ENCODE measurements at places on chromosomes 5 and 9.

- no peaks in the 10 kb centered on the region for H3K36me3 ChIP-seq
- no peaks in the 10 kb centered on the region for H3K27me3 ChIP-seq
- H3K27ac ChIP-seq: no peak overlapping the region
- peaks cover 11% of the 10 kb centered on the region for H3K4me1 ChIP-seq
Observed at GRCh38 chr9:133485531-133486260, 6.8 kb upstream of the SLC2A6 start.

GRCh38 chr5:31626156-31626555 lies 12.8 kb upstream of the PDZD2 start:
- DNase-seq: no peak
- no peak overlapping the region for H3K4me3 ChIP-seq

DNA sequence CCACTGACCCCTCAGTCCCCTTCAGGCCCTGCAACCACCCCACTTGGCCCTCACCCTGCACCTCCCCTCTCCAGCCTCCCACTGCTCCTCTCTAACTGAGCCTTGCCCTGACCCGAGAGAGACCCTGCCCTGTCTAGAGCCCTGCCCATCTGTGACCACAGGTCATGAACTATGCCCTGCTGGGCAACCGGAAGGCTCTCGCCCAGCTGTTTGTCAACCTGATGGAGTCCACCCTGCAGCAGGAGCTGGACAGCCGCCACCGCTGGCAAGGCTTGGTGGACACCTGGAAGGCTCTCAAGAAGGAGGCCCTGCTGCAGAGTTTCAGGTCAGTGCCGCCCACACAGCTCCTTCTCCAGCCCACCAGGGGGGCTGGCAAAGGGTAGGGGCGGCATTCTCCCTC lies 9.4 kb downstream of the CCDC180 start:
- no peak overlapping the region for H3K4me3 ChIP-seq
- H3K27me3 ChIP-seq: no peaks in the 10 kb centered on the region
- H3K27ac ChIP-seq: no peak overlapping the region
- H3K36me3 ChIP-seq: no peaks in the 10 kb centered on the region

DNA sequence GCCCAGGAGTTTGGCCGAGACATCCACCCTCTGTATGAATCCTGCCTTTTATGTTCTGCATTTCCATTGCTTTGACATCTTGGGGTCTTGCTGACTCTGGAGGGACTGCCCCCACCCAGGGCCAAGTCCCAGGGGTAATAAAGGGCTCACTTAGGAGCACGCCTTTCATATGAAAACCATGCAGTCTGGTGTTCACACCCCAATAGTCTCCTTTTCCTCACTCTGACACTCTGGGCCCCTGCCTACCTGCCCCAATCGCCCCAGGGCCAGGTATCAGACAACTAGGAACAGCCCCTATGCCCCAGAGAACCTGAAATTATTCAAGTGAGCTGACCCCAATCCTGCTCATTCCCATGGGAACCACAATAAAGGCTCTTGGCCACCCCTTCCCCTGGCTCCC lies 33.1 kb upstream of the RAPGEF1 start:
- no peaks in the 10 kb centered on the region for H3K4me1 ChIP-seq
- no peak overlapping the region for H3K27ac ChIP-seq
- no peak overlapping the region for H3K4me3 ChIP-seq
- H3K27me3 ChIP-seq: no peaks in the 10 kb centered on the region
- no peaks in the 10 kb centered on the region for H3K36me3 ChIP-seq

DNA sequence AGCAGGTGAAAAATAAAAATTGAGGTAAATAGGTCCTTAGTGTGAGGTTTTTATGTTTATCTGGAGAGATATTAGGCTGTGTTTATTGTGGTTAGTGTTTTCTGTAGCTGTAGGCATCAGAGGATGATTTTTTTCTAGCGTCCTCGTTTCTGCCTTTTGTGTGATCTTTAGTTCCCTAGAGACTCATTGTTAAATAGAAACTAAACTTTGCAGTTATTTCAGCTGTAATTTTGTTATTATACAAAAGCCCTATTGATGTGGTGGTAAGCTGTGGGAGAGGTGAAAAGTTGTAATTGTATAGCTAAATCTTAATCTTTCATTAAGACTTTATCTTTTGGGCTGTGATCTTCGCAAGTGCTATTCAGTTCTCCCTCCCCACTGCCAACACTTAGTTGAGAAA lies 340.3 kb downstream of the CYLC2 start:
- DNase-seq: no peak
- no peak overlapping the region for H3K27ac ChIP-seq
- no peaks in the 10 kb centered on the region for H3K27me3 ChIP-seq
- no peaks in the 10 kb centered on the region for H3K4me1 ChIP-seq
- H3K4me3 ChIP-seq: no peak overlapping the region

DNA sequence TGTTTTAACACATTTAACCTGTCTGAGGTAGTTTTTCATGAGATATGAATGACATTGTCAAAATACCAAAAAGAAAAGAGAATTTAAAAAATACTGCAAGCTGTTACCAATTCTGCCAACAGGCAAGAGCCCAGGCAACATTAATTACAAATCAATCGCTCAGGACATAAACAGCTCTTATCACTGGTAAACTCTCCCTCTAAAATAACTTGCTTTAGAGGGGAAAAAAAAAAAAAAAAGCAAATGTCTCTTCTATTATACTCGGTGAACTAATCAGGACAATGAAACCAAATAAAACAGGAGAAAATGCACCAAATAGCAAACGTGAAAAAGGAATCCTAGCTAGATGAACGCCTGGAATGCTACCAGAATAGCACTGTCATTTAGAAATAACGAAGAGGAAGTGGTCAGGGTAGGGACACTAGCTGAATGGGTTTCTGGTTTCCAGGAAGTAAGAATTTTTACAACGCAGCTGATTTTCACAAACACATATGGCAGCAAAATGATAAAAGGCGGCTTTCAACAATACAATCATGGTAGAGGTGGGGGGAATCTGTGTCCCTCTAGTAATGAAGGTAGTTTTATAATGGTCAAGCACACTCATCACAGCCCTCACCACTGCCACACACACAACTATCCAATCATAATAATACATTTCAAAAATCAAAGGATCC lies 94.9 kb downstream of the DENND1A start:
- H3K36me3 ChIP-seq: no peaks in the 10 kb centered on the region
- H3K4me3 ChIP-seq: no peak overlapping the region
- no peaks in the 10 kb centered on the region for H3K4me1 ChIP-seq

- H3K4me1 ChIP-seq: no peaks in the 10 kb centered on the region
- no peak for DNase-seq
- H3K27me3 ChIP-seq: no peaks in the 10 kb centered on the region
Observed at GRCh38 chr5:129096382-129096991, 1.9 kb downstream of the ISOC1 start.

DNA sequence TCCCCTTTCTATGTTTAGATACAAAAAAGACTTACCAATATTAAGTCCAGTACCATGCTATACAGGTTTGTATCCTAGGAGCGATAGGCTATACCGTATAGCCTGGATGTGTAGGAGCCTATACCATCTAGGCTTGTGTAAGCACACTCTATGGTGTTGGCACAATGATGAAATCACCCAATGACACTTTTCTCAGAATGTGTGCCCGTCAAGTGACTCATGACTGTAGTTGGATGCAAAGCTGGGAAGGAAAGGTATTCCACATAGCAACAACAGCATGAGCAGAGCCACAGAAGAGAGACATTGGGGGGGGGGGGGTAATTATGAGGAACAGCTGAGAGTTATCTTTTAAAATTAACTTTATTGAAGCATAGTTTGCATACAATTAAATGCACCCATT lies 63.2 kb downstream of the TTLL11 start:
- H3K27ac ChIP-seq: no peak overlapping the region
- H3K4me1 ChIP-seq: no peaks in the 10 kb centered on the region
- no peaks in the 10 kb centered on the region for H3K36me3 ChIP-seq
- no peaks in the 10 kb centered on the region for H3K27me3 ChIP-seq

DNA sequence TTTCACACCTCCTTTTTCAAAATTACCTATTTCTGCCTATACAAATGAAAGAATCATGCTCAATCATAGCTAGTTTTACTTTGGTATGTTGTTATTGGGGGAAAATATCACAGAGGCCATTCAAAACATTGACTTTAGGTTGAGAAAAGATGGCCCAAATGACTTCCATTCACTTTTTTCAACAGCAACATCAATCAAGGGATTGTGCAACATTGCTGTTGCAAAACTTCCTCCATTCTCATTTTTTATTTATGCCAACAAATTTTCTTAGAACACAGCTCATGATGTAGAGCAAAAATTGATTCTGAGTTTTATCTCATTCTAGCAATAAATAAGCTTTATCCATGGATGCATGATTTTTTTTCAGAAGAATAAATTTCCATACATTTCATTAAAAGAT lies 93.6 kb upstream of the RORB start:
- H3K27ac ChIP-seq: no peak overlapping the region
- H3K36me3 ChIP-seq: no peaks in the 10 kb centered on the region
- DNase-seq: no peak
- H3K4me3 ChIP-seq: no peak overlapping the region

- no peaks in the 10 kb centered on the region for H3K36me3 ChIP-seq
- H3K27ac ChIP-seq: no peak overlapping the region
- H3K4me1 ChIP-seq: no peaks in the 10 kb centered on the region
Observed at GRCh38 chr5:52024359-52024758, 641.1 kb downstream of the ISL1 start.

DNA sequence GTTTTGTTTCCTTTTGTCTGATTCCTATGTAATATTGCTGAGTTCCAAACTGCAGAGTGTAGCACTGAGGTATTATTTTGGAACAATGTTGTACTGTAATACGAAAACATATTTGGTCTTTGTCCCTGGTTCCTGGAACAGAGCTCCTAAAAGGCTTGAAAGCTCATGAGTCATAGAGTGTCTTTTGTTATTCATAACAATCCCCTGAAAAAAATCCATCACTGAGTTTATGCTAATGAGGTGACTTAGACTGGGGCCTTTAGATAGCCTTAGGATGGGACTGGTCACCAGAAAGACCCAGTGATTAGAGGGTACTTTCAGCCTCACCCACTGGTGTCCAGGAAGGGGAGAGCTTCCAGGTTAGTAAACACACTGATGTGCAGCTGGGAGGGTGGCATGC lies 132.7 kb upstream of the POU5F2 start:
- H3K36me3 ChIP-seq: no peaks in the 10 kb centered on the region
- H3K4me3 ChIP-seq: no peak overlapping the region
- no peak for DNase-seq
- no peak overlapping the region for H3K27ac ChIP-seq

- H3K4me1 ChIP-seq: no peaks in the 10 kb centered on the region
- DNase-seq: no peak
- no peaks in the 10 kb centered on the region for H3K27me3 ChIP-seq
- no peaks in the 10 kb centered on the region for H3K36me3 ChIP-seq
- H3K27ac ChIP-seq: no peak overlapping the region
Observed at GRCh38 chr5:110463106-110463505, 263.4 kb downstream of the TMEM232 start.

- no peaks in the 10 kb centered on the region for H3K36me3 ChIP-seq
- H3K4me3 ChIP-seq: peak overlapping the region; percentile 63
- peaks cover 3% of the 10 kb centered on the region for H3K4me1 ChIP-seq
- DNase-seq: no peak
Observed at GRCh38 chr9:4986296-4986695, 1.2 kb downstream of the JAK2 start.

DNA sequence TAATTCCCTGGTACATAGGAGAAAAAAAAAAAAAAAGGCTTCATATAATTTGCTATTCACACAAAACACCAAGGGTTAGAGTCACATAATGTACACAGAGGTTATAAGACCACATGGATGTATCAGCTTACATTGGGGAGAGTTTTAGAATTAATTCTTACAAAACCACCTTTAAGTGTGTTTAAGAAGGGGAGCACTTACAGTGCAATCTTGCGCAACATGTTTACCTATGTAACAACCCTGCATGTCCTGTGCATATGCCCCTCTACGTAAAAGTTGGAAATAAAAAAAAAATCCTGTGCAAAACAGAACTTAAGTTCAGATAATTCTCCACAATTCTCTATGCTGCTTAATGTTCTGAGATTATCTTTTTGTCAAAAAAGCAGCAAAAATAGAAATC lies 190.0 kb downstream of the DENND1A start:
- H3K27ac ChIP-seq: no peak overlapping the region
- no peak for DNase-seq
- no peaks in the 10 kb centered on the region for H3K36me3 ChIP-seq
- no peaks in the 10 kb centered on the region for H3K4me1 ChIP-seq
- H3K27me3 ChIP-seq: no peaks in the 10 kb centered on the region
- no peak overlapping the region for H3K4me3 ChIP-seq

- H3K27me3 ChIP-seq: no peaks in the 10 kb centered on the region
- no peak overlapping the region for H3K4me3 ChIP-seq
- no peaks in the 10 kb centered on the region for H3K4me1 ChIP-seq
- no peak overlapping the region for H3K27ac ChIP-seq
Observed at GRCh38 chr9:18980189-18980588, 52.8 kb downstream of the SAXO1 start.

DNA sequence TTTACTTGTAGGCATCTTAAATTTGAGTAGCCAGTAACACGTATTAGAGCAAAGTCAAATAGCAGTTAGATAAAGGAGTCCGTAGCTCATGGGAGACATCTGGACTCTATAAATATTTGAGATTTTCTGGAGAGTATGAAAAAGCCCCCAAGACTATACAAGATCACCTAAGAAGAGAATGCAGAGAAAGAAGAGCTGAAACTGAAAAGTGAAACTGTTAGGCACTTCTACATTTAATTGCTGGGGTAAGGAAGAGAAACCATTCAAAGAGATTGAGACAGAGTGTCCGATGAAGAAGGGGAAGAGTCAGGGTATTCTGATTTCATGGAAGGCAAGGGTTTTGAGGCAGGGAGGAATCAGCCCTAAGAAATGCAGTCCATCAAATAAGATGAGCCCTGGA lies 2372.1 kb downstream of the MAT2B start:
- no peaks in the 10 kb centered on the region for H3K27me3 ChIP-seq
- H3K27ac ChIP-seq: no peak overlapping the region
- H3K4me3 ChIP-seq: no peak overlapping the region
- no peaks in the 10 kb centered on the region for H3K4me1 ChIP-seq
- DNase-seq: no peak
- H3K36me3 ChIP-seq: no peaks in the 10 kb centered on the region

GRCh38 chr5:146249801-146250200 lies 46.4 kb downstream of the RBM27 start:
- H3K27me3 ChIP-seq: no peaks in the 10 kb centered on the region
- H3K4me1 ChIP-seq: no peaks in the 10 kb centered on the region
- DNase-seq: no peak

Measured in Caco-2 (cell line).